ENCODE measurements at places on chromosomes 7 and 10.

- DNase-seq = no peak
Measured at GRCh38 chr7:82284936-82285519, 158.5 kb downstream of the CACNA2D1 start.

GRCh38 chr7:159009951-159010350, 134.7 kb downstream of the VIPR2 start:
- DNase-seq = no peak

- DNase-seq = no peak
Measured at GRCh38 chr7:40239755-40240303, 105.0 kb downstream of the SUGCT start.

DNA sequence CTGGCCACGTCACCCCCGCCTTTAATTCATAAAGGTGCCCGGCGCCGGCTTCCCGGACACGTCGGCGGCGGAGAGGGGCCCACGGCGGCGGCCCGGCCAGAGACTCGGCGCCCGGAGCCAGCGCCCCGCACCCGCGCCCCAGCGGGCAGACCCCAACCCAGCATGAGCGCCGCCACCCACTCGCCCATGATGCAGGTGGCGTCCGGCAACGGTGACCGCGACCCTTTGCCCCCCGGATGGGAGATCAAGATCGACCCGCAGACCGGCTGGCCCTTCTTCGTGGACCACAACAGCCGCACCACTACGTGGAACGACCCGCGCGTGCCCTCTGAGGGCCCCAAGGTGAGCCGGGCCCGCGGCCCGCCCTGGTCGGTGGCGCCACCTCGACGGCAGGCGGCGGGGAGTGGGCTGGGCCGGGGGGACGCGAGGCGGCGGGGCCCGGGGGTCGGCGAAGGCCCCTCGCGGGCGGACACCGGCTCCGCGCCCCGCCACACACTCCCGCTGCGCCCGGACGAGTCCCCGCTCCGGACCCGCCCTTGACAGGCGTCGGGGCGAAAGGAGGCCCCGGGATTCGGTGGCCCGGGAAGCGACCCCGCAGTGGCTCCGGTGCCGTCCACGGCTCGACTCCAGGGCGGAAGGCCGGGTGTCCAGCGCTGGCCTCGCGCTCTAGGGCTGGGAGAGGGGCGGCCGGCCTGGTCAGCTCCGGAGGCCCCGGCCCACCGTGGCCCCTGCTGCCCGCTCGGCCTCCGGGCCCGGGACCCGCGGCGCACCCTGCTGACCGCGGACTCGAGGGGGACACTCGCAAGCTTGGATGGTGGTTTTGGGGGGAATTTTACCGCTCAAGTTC, 557 bp downstream of the BAG3 start:
- DNase-seq = no peak

- DNase-seq = no peak
Measured at GRCh38 chr10:130135676-130136225, 440 bp upstream of the GLRX3 start.

- DNase-seq = no peak
Measured at GRCh38 chr7:54995610-54996363, 23.0 kb upstream of the EGFR start.

GRCh38 chr10:132862485-132863420, 76.8 kb upstream of the NKX6-2 start:
- peak; percentile 7 for DNase-seq

DNA sequence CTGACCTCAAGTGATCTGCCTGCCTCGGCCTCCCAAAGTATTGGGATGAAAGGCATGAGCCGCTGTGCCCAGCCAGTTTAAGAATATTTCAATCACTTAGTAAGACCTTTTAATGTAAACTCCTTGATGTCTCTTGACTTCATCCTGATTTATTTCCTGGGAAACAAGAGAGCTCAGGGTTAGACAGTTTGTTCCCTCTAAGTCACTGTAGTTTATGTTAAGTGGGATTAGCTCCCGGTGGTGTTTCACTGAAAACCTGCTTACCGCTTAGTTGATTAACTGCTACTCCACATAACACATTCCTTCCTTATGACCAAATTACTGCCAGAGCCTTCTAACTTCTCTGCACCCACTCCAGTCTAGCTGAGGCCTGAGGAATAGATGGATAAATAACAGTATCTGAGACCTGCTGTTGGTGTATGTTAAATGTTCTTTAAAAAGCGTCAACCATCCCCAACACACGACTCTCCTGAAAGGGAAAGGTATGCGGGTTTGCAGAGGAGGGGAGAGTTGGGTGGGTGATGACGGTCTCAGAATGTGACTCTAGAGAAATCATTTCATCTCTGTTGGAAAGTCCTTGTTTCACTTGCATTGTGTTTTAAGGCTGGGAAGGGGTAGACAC, 48.7 kb downstream of the CREB3L2 start:
- DNase-seq = no peak

GRCh38 chr7:148325208-148325607, 265.4 kb upstream of the C7orf33 start:
- DNase-seq = no peak

DNA sequence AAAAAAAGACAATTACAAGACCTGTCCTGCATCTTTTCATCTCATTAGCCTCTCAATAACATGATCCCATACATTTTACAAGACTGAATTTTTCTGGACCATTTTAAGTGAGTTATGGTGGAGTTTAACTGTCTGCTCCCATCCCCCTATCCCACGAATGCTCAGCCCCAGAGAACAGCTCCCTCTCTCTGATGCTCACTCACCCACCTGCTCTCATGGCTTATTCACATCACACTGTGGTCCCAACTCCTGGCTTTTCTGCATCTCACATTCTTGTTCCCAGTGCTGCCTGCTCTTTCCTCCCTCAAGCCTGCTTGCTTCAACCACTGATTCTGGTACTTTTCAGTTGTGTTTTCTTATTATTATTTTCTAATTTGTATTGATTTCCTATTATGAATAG, 20.4 kb upstream of the CCSER2 start:
- no peak for DNase-seq

- no peak for DNase-seq
Measured at GRCh38 chr10:88848499-88848898, 3.1 kb downstream of the ANKRD22 start.

GRCh38 chr7:82375713-82376112, 67.9 kb downstream of the CACNA2D1 start:
- no peak for DNase-seq

DNA sequence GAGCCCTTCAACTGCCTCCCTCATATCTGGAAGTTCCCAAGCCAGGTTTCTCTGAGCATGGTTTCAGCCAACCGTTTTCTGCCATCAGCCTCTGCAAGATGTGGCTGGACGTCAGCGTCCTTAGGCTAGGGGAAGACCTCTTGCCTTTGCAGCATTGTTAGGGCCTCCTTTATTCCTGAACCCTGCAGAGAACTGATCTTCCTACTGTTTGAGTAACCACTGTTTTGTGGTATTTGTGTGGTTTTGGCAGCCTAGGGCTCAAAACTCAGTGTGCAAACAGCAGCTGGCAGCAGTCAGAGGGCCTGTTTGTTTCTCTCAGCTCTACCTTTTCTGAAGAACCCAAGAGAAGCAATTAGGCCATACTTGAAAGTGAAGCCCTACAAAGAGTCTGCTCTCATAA, 83.4 kb upstream of the SEMA3E start:
- DNase-seq = no peak

- peak; percentile 20 for DNase-seq
Measured at GRCh38 chr10:16779384-16779915, 37.8 kb downstream of the RSU1 start.

DNA sequence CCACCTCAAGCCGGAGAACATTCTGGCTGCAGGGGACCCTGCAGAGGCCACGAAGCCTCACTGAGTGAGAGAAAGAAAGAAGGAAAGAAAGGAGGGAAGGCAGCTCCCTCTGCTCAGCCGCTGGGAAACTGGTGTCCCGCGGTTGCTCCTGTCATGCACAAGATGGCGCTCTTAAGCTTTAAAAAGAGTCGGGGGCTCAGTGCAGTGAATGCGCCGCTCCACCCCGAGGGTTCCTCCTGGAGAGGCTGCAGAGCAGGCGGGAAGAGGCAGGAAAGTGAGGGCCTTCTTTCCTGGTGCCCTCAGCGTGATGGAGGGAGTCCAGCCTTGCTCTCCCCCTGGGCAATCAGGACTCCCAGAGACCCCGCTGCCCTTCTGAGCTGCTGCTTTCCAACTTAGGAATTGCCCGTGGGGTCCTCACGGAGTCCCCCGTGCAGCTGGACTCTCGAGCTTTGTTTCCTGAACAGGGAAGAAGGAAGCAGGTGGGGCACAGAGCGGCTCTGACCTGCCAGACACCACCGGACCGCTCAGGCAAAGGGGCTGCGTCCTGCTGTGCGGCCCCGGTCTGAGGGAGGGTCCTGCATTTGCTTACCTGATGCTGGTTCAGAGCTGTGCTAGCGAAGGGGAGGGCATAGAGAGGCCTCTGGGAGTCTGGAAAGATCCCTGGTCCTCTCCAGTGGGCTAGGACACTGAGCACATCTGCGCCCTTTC, 141.9 kb upstream of the MKI67 start:
- no peak for DNase-seq

- DNase-seq = no peak
Measured at GRCh38 chr7:44348300-44348699, 22.9 kb upstream of the CAMK2B start.

- no peak for DNase-seq
Measured at GRCh38 chr7:24733414-24734060, 23.7 kb downstream of the GSDME start.

- DNase-seq = no peak
Measured at GRCh38 chr10:49071160-49071761, 44.1 kb downstream of the VSTM4 start.

GRCh38 chr10:69479240-69480067, 28.2 kb downstream of the TSPAN15 start:
- DNase-seq = no peak

DNA sequence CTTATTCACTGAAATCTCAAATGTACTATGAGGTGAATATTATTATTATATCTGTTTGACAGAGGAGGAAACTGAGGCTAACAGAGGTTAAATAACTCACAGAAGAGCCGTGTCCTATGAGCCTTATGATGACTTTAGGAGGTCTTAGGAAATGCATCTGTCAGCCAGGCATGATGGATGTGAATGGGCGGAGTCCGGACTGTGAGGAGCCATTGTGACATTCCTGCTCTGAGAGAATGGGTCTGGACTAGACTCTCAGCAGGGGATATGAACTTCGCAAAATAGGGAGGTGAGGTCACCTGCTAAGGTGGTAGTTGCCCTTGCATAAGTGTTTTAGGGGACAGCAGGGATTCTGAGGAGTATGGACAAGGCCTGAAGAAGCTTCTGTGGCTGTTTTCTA, 153.6 kb downstream of the TMEM178B start:
- no peak for DNase-seq

GRCh38 chr10:86419101-86419500, 52.5 kb upstream of the GRID1 start:
- DNase-seq = no peak

DNA sequence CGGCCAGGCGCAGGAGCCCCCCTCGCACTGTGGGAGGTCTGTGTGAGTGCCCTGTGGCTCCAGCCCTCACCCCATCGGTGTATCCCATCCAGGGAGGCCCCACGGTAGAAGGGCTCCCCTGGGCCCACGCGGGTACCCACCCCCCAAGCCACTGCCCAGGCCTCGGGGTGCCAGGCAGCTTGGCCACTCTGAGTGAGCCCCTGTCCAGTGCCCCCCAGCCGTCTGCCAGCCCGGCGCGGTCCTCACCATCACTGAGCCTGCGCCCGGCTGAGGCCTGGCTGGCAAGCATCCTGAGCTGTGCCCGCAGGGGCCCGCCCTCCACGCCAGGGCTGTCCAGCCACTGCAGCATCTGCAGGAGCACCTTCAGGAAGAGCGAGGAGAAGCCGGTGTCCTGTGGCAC, 19.2 kb upstream of the MICALL2 start:
- DNase-seq = no peak

DNA sequence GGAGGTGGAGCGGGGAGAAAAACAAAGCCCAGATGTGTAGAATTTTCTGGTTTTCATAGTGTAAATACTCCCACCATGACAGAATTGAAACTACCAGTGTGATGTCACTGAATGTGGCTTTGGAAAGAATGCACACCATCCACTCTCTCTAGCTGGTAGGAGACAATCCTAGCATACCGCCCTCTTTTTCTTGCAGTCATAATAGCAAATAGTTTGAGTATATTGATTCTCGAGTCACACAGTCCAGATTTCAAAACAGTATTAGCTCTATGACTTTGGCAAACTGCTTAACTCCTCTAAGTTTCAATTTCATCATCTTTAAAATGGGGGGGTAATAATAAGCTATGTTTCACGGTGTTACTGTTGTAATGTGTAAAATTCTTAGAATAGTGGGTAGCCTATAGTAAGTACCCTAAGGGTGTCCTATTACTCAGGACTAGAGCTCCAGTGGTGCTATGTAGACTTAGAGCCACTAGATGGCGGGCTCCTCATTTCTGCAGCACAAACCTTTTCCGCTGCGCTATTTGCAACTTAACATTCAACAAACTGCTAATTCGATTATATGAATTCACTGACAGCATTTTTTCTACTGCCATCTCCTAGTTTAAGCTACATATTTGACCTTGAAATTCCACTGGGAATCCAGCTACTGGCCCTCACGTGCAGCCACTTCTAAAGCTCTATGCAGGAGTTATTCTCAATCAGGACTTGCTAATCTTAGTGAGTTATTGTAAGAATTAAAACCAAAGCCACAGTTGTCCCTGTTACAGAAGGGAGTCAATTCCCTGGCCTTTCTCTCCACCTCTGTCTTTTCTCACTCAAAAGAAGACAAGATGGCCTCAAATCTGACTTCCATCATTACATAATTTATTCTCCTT, 18.7 kb downstream of the TAS2R40 start:
- peak; percentile 86 for DNase-seq

GRCh38 chr10:74917481-74918077, 91.2 kb downstream of the KAT6B start:
- DNase-seq = no peak

- no peak for DNase-seq
Measured at GRCh38 chr7:117630501-117630900, 150.7 kb downstream of the CFTR start.

DNA sequence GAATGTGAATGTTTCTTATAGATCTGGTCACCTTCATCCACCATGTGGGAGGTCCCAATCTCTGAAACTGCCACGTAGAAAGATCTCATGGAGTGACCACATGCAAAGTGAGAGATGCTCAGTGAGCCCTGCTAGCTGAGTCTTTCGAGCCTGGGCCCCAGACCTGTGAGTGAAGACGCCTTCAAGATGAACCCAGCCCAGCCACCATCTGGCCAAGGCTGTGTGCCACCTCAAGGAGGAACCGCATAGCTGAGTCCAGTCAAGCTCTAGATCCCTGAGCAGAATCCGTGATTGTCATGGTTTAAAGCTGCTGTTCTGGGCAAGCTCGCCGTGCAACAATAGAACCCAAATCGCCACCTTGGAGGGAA, 20.2 kb upstream of the PPIF start:
- DNase-seq = no peak

DNA sequence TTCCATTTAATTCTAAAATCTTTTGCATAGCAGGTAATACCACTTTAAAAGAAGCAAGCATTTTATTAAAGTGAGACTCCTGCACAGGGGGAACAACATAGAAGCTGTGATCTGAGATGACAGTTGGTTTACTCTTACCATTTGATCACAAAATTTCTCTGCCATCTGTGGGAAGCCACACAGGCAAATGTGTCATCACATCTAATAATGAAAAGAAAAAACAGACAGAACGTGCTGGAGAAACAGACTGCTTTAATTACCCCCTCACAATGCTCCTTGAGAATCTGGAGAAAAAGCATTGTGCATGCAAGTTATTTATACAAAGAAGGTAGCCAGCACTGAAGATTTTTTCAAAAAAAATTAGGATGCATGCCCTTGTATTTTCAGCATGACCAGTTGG, 165.2 kb upstream of the PTER start:
- no peak for DNase-seq

Data from CD4-positive, alpha-beta T cell treated with Interleukin-4 for 1 hour (primary cell).